ENCODE measurements at places on chromosomes 1 and 21.

DNA sequence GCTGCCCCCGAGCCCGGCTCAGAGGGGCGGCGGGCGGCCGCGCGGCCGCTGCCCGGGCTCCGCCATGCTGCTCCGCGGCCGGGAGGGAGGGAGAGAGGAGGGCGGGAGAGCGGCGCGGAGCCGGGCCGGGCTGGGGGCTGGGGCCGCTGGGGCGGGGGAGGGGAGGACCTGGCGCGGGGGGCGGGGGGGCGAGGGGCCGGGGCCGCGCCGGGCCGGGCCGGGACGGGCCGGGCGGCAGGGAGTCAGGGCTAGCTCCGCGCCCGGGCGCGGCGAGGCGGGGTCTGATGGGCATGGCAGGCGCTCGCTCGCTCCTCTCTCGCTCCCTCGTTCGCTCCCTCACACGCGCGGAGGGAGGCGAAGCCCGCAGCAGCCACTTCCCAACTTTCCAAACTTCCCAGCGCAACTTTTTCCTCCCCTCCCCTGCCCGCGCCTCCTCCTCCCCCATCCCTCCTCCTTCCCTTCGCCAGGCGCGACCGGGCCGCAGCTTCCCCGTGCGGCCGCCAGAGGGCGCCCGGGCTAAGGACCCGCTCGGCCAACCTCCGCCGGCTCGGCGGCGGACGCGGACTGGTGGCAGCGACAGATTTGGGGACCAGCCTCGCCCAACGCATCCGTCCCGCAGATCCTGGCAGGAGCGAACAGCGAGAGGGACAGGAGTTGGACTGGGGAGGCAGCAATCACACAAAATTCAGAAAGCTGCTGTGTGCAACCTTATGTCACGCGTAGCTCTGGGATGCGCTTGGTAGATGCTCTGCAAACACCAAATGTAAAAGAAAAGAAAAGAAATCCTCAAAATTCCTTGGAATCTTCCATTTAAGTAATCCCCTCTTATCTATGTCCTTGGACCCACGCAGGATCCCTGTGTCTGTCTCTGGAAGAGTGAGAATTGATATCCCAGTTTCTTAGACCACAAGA is at the start of gene TRABD2B:
Gene TRABD2B, minus strand, starts transcription at position 97 of the 912 bp plus-strand sequence.
- peak; percentile 17 for DNase-seq

DNA sequence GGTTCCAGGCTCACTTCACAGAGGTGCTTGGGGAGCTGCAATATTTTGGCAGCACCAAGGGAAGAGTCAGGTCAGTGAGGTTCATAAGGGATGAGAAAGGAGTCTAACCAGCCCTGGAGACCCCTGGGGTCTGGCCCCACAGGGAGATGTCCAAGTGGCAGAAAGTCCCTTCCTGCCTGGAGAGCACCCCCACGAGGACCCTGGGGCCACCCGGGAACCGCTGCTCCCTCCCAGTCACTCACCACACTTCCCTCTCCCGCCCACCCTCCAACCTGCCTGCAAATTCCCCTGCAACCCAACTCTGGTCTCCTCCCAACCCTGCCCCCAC is 6.5 kb upstream of the ITGB2 start:
- no peak for DNase-seq

DNA sequence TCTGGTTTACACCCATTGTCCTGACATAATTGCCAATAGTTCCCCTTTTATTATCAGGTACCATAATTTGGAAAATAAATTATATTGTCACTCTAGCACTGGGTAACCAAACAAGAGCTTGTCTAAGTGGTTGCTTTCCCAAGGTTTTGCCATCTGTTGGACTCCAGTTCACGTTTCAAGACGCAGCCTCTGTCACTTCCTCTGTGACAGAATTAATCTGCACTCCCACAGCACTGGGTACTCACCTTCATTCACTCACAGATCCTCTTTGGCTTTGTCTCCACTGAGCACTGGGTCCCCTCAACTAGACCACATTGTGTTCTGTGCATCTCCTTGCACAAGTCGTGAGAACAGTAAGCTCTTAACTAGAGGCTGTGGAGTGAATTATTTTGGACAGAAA is 123.6 kb upstream of the JUN start:
- DNase-seq = no peak

- no peak for DNase-seq
These were observed 151.4 kb downstream of the PTGER3 start for GRCh38 chr1:70896224-70896623.

DNA sequence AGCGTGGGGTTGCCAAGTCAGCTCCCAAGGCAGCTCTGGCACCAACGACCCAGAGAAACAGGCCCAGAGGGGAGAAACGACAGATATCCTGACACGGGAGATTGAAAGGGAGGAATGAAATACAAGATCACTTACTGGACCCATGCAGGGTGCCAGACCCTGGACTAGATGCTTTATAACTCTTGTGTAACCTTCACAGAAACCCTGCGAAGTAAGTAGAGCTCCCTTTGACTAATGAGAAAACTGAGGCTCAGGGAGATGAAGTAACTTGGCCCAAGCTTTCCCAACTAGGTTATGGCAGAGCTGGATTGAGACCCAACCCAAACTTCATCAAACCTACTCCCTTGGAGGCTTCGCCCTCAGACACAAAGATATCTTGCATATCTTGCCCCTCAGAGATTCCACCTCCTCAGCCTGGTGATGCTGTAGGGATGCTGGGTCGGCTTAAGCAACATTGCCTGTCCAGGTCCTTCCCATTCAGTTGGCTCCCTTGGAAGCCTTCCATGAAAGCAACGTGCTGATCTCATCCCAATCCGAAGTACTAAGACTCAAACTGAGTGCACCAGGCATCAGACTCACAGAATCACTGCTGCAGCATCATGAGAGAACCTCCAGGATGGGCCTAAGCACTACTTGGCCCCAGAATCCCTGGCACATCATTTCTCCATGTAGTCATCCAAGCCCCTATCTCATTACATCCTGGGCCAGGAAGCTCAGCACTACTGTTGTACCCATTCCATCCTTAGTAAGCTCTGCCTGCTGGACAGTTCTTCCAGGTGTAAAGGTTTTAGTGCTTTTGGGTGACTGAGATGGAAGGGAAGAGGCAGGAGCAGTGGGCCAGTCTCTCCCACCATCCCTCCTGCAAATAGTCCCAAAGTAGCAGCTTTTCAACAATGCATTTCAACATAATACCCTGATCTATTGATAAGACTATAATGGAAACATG is 1.1 kb upstream of the IGSF9 start:
- no peak for DNase-seq

DNA sequence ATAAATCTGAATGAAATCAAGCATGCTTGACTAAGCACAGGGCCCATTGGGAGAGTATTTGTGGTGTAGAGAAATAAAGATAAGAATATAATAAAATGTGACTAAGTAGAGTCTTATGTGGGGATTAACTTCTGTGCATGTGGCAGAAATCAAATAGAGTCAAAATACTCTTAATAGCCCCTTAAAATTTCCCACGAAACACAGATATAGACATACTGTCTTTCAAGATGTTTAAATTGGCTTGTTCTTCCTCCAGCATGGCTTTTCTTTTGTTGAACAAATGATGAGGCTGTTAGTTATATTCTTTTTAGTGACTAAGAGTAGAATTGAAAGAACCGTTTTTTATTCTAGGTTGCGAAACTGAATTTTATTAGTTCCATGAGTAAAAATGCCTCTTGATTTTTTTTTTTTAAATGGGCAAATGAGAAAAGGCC is 112.3 kb downstream of the RPS6KC1 start:
- no peak for DNase-seq

DNA sequence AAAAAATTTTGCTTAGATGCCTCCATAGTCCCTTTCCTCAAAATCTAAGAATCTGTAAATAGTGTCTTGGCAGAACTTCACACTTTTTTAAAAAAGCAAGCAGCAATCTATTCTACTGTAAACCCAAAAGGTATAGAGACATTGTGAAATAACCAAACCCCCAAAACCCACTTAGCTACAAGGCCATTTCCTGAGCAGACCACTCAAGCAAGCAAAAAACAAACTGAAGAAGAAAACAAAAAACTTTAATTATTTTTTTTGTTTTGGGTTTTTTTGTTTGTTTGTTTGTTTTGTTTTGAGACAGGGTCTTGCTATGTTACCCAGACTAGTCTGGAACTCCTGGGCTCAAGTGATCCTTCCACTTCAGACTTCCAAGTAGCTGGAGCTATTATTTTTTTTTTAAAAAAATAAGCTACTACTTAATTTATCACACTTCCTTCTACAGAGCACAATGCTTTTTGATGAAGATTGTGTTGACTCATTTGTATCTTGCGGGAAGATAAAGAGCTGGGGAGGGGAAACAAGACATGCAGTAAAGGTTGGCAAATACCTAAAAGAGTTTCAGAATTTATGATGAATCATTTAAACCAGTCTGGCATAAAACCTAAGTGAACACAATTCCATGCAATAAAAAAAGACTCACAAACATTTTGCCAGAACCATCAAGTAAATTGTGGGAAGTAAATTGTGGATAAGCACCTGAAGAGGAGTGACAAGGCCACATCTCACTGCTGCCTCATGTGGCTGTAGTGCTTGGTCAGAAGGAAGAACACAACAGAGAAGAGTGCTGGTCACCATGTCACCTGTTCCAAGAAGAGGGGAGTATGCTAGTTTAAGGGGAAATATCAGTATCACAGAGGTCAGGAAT is 2.7 kb upstream of the PTPN22 start:
- no peak for DNase-seq

GRCh38 chr1:228367798-228368791 is 38.5 kb downstream of the TRIM11 start:
- no peak for DNase-seq

GRCh38 chr1:53485478-53486394 is 26.5 kb downstream of the DMRTB1 start:
- peak; percentile 38 for DNase-seq

- DNase-seq = no peak
These were observed 10.3 kb upstream of the LAD1 start for GRCh38 chr1:201409440-201409839.

- no peak for DNase-seq
These were observed 15.6 kb downstream of the FMO1 start for GRCh38 chr1:171263901-171264300.

DNA sequence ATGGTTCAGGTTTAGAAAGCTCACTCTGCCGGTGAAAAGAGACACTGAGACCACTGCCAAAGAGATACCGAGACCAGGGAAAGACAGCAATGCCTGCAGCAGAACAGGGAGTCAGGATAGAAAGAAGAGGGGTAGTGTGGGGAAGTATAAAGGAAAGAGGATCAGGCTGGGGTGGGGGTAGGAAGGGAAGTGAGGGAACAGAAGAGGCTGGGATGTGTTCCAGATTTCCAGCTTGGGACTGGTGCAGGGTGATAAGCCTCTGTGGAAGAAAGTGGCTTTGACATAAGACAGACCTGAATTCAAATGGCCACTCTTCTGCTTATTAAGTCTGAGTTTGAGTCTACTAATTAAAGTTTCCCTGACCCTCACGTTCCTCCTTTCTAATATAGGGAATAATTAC is 105.9 kb downstream of the PIK3R3 start:
- DNase-seq = no peak

DNA sequence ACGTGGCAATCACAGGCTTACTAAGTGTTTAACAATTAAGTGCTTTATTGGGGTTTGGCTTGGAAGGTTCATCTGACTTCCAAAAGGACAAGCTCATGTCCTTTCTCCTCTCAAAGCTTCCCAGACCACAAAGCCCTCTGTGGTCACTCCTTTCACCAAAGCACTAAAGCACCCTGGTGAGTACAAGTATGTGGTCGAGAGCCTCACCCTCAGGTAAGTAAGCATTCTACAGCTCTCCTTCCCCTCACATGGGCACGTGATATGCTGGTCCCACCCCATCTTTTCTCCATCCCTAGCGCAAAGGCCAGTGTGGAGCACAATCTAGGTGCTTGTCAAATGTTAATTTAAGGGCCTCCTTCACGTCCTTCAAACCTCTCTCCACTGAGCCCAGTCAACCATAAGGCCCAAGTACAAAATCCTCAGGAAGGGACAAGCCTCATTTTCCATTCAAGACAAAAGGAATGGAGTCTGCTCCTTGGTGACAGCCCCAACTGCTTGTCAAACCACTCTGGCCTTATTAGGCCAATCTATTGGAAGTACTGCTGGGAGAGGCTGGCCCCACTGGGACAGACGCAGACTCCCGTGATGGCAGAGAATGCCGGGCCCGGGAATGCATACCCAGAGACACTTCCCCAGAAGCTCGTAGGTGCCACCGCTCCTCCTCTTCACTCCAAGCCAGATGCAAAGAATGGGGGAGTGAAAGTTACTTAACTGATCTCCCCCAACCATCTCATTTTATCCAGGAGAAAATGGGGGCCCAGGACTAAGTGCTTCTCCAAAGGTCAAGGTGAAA is 7.8 kb downstream of the STMN1 start:
- no peak for DNase-seq

- DNase-seq = no peak
These were observed 20.3 kb downstream of the TNNT2 start for GRCh38 chr1:201357211-201357610.

Data from LNCaP clone FGC (cell line).